Stimulated activated CD8-positive, alpha-beta memory T cell treated with anti-CD3 and anti-CD28 coated beads, Interleukin-4, amount 100 ng/mL, for 1 hour (primary cell): ENCODE measurements at places on chromosomes 12 and 14.

GRCh38 chr12:119505001-119505400 is 88.6 kb upstream of the TMEM233 start:
- DNase-seq, result no peak

DNA sequence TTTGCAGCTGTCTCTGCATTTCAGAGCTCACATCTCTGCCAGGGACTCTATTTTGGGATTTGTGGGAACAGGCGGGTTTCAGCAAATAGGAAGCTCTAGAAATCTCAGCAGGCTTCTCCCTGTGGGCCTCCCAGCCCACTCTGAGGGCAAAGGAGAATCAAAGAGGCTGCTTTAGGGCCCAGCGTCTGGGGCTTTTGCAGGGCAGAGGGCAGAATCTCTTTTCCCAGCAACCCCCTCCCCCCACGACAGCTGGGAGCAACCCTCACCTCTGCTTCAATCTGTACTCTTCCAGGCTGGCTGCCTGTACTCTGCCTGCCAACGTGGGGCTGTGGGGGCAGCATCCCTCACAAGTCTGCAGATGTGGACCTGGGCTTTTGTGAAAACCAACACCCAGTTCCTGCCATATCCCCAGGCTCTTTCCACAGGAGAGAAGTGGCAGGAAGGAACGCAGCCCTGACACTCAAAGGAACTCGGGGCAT is 529.6 kb upstream of the TBX3 start:
- no peak for DNase-seq

DNA sequence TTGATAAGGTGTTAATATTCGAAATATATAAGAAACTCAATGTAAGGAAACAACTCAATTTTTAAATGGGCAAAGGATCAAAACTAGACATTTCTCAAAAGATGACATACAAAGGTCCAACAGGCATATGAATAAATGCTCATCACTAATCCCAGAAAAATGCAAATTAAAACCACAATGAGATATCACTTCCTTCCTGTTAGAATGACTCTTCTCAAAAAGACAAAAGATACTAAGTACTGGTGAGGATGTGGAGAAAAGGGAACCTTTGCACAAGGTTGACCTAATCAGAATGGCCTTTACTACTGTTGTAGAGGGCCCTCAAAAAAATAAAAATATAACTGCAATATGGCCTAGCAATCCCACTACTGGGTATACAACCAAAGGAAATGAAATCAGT is 383.4 kb downstream of the KCNH5 start:
- no peak for DNase-seq

- no peak for DNase-seq
These were observed 129.6 kb downstream of the NDUFA12 start for GRCh38 chr12:94873734-94874517.

DNA sequence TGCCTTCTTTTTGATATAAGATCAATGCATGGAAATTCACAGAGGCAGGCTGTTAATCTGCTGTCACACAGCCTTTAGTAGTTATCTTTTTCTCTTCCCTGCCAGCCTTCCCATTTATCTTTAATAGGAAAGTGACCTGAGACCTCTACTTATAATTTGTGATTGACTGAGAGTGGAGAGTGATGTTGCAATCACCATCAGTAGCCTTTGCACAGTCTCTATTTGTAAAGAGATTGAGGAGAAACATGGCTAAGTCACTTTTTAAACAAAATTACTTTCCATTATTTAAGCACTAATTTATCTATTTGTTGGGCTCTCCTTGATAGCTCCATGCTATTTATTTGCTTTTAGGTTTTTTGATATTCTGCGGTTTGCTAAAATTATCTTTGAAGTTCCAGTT is 19.9 kb downstream of the LMNTD1 start:
- no peak for DNase-seq

DNA sequence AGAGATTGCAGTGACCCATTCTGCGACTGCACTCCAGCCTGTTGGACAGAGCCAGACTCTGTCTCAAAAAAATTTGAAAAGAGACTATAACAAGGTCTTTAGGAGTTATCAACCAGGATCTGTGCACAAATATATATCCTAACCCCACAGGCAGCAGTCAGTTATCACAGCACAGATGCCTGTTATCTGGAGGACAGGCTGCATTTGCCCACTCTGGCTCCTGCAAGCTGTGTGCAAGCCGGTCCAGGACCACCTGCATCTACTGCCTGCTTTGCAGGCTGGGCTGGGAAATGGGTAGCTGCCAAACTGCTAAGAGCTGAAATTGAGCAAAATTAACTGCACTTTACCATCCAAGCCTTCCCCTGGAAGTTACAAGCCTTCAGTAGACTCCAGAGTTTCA is 21.4 kb upstream of the RCOR1 start:
- DNase-seq, result no peak

DNA sequence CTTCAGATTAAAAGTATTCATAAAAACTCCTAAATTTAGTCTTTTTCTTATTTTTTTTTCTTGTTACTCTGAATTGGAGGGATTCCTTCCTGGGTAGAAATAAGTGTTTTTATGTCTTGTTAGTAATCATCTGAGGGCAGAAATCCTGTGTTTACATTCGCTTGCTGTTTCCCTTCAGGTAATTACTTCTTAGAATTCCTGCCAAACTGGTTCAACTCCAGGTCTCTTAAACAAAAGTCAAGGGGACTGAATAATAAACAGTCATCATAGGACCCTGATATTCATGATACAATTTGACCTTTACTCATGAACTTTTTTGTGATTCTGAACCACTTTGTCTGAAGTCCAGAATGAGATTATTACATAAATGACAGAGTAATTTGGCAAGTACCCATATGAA is 843.9 kb downstream of the FLRT2 start:
- no peak for DNase-seq

DNA sequence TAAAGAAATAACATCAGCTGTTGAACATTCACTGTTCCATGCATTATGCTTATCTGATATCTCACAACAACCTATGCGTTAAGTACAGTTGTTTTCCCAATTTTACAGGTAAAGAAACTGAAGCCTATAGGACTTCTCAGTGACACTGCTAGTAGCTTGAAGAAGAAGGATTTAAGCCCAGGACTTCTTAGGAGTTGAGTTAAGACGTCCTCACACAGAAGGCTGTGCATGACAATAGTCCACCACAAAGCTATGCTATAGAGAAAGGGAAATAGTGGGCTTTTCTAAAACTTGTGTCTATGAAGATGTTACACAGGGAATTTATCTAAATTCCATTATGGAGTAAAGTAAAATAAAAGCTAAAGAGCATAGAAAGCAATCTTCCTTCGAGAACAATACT is 120.5 kb upstream of the RASSF8 start:
- DNase-seq, result no peak

GRCh38 chr14:95313707-95314106 is 6.0 kb downstream of the CLMN start:
- DNase-seq, result no peak

- DNase-seq, result no peak
These were observed 6.4 kb upstream of the EGLN3 start for GRCh38 chr14:33957299-33957698.

DNA sequence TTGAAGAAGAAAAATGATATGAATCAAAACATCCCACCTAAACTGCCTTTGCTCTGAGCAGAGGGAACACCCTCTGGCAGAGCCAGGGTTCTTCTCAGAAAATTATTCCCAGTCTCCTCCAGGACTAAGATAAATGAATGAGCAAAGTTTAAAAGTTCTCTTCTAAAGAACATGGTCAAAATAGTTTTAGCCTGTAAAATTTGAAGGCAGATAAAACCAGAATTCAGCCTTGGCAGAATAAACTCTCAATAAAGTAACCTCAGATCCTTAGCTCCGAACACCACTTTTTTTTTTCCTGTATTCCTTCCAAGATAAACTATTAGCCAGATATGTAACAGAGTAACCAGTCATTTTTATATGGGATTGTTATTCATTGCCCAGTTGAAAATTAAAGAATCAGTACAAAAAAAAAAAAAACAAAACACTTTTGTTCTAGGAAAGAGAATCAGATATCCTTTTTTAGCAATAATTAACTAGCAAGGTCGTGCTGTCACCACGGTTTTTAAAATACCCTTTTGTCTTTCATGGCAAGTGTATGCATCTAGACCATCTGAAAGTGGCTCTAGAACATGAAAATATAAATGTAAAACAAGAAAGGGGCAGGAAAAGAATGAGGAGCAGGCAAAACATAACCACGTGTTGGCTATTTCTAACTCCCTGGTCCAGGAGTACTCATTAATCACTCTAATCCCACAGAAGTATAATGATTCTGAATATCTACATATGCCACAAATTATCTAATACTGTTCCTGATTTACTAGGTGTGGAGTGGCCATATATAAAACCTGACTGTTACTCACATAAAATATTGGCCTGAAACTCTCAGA is 60.8 kb downstream of the CAPZA3 start:
- no peak for DNase-seq

DNA sequence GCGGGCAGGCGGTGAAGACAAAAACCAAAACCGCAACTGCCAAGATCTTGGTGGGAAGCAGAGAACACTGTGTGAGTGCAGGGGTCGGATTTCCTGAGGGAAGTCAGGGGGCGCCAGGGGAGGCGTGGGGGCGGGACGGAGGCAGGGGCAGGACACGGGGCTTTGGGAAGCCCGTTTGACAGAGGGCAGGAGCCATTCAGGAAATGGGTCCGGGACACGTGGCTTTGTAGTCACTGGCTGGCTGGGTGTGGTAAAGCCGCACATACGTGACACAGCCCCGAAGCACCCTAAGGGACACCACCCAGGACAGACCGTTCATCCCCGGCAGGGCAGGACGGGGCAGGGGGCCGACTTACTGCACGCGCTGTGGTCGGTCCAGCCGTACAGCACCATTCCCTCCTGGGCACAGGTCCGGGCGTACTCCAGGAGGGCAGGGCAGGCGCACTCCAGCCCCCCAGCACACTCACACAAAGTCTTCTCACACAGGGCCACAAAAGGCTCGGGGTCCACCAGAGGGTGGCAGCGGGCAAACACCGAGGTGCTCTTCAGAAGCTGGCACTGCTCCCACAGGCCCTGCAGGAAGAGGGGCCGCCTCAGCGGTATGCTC is 49.4 kb downstream of the VWF start:
- DNase-seq, result no peak

GRCh38 chr14:104431929-104432541 is 147.5 kb upstream of the C14orf180 start:
- DNase-seq, result no peak

DNA sequence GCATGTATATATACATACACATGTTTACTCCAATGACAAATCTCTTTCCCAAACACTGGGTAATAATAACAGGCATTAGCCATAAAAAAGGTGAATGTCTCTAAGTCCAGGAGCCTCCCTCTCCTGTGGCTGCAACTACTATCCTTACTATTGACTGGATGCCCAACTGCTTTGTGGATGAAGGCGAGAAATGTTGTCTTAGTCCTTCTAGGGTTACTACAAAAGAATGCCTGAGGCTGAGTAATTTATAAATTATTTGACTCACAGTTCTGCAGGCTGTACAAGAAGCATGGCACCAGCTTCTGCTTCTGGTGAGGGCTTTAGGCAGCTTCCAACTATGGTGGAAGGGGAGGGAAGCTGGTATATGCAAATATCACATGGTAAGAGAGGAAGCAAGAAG is 366.0 kb upstream of the DDHD1 start:
- no peak for DNase-seq

GRCh38 chr14:55850825-55851241 is 267.4 kb upstream of the PELI2 start:
- DNase-seq, result no peak

DNA sequence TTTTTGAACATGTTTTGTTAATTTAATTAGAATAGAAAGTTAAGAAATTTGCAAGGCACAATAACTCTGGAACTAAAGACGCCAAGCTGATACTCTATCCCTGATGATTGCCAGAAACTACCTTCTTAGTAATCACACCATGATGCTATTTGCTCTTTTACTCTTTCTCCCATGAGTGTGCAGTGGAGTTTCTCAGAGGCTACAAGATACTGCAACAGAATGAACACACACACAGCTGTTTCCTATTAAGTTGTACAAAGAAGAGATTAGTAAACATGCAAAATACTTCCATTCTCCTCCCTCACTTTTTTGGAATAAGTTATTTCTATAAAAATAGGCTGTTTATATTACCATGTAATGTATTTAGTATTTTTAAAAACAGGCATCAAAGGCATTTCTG is 1367.5 kb downstream of the AACS start:
- DNase-seq, result no peak

GRCh38 chr14:66413901-66414300 is 72.3 kb upstream of the CCDC196 start:
- no peak for DNase-seq

DNA sequence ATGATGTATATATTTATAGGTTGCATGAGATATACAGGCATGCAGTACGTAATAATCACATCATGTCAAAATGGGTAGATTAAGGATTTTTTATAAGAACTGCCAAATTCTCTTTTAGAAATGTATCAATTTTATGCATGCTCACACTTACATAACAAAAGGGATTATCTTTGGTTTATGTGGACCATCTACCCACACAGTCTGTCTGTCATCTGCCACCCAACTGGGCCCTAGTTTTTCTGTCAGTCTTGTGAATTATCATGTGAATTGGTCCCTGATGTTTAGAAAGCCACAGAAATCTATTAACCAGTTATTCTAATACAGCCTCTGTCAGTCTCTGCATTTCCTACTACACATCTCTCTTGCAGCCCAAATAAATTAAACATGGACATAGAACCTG is 133.4 kb downstream of the ACSS3 start:
- DNase-seq, result no peak

DNA sequence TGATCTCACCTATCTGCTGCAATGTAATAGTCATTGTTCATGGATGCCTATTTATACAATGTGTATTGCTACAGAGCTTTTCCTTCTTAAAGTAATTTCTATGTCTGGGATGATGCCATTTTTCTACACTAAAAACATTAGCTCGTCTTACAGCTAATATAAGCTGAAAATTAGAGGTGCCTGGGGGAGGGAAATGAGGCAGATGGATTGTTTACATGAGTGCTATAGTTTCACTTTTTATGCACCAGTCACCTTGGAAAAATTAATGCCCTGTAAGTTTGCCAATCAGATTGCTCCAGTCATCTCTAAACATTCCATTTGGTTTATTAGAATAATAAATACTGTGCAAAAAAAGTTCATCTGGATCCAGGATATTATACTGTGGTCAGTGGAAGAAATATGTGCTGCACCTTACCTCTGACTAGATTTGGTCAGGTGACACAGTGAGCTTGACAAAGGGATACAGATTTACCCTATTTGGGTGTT is 436.2 kb downstream of the RAD51B start:
- no peak for DNase-seq

GRCh38 chr12:125128439-125129178 is 63.4 kb downstream of the AACS start:
- no peak for DNase-seq

- no peak for DNase-seq
These were observed 60.9 kb upstream of the RFLNA start for GRCh38 chr12:124233846-124234640.

DNA sequence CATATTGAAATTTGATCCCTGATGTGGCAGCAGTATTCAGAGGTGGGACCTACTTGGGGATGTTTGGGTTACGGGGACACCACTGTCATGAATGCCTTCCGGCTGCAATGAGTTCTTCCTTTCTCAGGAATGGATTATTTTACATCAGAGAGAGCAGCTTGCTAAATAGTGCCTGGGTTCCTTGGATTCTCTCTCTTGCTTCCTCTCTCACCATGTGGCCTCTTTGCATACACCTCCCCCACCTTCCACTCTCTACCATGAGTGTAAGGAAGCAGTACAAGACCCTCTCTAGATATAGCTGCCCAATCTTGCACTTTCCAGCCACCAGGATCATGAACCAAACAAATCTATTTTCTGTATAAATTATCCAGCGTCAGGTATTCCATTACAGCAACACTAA is 15.4 kb upstream of the SCAF11 start:
- DNase-seq, result no peak
